Pancreas (tissue), 10 donors: ENCODE measurements at places on chromosomes 7 and 10.

DNA sequence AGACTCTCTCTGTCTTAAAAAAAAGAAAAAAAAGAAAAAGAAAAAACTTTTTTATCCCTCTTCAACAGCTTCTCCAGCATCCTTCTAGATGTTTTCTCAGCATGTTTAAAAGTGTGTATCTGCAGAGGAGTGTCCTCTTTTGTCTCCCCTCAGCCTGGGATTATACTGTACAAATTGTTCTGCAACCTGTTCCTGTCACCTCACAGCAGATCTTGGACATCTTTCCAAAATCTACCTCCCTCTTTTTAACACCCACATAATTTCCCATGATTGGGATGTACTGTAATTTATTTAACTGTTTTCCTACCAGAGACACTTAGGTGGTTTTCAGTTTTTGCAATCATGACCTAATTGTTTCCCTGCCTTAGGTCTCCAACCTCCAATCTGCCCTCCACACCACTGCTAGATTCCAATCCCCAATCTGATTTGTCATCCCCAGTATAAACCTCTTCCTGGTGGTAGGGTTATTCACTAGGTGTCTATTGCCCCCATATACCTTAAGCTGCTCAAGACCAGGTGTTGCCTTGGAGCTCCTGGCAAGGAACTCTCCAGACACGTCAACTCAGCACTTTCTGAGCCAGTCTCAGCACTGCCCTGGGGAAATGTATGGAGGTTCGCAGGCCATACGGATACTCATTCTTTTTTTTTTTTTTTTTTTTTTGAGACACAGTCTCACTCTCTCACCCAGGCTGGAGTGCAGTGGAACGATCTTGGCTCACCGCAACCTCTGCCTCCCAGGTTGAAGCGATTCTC, 17.6 kb upstream of the DDIT4 start:
- DNase-seq: no peak

DNA sequence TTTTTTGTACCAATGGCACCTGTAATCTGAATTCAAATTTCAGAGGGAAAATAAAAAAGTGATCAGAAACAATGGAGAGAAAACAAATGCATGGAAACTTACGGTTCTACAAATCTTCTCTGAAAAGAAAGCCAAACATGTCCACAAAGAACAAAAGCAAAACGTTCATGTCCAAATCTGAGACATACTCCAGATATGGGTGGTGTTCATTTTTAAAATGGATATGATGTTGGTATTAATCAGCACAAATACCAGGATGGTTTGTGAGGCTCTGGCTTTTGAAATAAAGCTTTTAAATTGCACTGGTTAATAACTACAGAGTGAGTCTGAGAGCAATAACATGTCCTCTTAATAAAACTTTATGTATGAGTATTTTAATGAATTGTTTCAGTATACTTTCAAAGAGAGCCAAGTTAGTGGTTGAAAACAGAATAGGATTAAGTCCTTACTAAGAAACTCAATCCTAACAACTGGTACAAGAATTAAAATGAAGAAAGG, 366.4 kb downstream of the INHBA start:
- no peak for DNase-seq

DNA sequence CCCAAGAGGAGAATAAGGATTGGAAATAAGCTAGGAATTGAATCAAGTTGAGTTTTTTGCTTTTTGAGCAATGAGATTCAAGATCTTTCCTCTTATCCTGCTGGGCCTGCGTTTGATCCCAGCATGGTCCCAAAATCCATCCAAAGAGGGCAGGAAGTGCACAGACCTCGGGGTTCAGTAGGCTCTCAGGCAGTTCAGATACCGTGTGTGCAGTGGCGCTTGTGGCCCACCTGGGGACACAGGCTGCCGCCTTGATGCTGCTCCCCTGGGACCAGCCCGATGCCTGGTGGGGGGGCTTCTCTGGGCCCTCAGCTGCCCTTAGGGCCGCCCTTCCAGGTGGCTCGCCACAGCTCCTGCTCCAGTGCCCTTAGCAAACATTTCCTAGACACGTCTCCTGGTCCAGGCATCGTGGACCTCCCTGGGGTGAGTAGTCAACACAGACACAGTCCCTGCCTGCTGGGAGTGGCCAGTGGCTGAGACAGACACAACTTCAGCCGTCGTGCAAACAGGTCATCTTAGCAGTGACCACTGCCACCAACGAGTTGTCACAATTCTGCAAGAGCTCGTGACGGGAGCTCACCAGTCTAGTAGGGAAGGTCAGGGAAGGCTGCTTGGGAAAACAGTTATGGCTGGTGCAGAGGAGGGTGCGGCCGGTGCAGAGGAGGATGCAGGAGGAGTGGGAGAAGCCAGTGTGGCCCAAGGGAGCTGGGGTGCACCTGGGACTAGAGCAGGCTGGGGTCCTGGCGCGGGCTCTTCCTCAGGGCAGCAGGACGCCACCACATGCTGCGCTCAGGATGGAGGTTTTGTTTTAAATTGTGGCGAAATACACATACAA, 21.7 kb upstream of the JAKMIP3 start:
- no peak for DNase-seq

- DNase-seq: no peak
Measured at GRCh38 chr10:1142596-1142995, 86.4 kb downstream of the WDR37 start.

- no peak for DNase-seq
Measured at GRCh38 chr7:73850781-73851207, 8.5 kb upstream of the METTL27 start.

DNA sequence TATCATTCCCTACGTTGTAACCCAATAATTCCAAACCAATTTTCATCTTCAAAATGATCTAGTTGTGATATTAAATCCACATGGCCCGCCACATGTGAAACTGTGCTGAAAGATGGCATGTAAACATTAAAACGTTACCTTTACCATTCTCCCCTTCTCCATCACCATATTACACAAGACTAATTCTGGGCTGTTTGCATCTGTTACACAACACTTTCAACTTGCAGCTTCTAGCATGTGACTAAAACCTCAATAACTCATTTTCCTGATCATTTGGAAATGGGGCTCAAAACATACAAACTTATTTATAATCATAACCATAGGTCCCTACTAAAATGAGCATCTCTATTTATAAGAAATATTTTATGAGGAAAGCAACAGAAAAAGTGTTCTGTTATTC, 4.7 kb downstream of the MTERF1 start:
- DNase-seq: no peak

GRCh38 chr10:13873196-13873595, 286.4 kb downstream of the PRPF18 start:
- no peak for DNase-seq

DNA sequence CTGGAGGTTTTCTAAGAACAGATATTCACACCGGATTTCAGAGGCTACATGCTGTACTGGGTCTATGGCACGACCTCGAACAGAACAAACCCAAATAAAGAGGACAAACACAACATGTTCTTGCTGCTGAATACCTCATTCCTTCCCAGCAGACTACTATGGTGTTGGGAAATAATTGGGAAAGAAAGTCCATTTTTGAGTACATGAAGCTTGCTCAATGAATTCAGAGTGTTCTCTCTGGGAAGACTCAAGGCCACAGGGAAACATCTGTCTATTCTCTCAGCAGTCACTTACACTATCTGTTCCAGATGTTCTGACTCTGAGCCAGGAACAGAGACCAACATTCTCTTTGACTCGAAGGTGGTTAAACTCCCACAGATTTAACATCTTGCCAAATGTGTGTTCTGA, 30.9 kb downstream of the LAMB1 start:
- peak; percentile 54 for DNase-seq

- DNase-seq: no peak
Measured at GRCh38 chr7:27587429-27587828, 75.3 kb downstream of the HIBADH start.

DNA sequence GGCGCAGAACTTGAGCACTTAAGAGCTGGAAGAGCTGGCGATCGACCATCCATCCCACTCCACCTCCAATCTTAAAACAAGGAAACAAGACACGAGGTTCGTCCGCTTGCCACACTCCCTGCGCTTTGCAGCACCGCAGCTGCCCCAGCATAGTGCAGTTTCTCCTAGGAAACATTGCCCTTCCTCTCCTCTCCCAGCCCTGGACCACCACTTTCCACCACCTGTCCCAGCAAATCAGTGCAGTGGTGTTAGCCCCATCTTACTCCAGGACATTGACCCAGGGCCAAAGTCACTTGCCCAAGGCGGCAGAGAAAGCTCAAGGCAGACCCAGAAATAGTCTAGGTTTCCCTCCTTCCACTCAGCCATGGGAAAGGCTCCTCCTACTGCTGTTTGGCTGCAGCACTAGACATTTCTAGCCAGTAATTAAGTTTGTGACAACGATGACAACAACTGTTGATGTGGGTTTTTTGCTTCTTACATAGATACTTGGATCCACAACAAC, 1.5 kb upstream of the PARD3 start:
- no peak for DNase-seq

DNA sequence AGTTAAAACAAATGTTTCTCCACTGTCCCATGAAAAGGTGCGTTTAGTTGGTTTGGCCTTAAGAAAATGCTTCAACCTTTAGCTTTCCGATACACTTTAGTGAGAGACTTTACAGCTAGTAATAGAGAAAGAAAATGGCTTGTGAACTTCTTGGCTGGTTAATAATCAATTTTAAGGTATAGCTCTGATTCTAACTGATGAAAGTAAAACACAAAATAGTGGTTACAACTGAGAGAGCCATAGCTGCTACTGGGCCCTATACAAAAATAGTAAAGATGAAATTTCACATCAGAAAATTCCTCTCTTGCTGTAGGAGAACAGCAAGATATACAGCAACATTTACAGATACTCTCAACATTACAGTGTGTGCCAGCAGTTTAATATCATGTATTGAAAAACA, 371.4 kb downstream of the PHTF2 start:
- DNase-seq: no peak

- no peak for DNase-seq
Measured at GRCh38 chr10:113555245-113555644, 2.4 kb downstream of the HABP2 start.

DNA sequence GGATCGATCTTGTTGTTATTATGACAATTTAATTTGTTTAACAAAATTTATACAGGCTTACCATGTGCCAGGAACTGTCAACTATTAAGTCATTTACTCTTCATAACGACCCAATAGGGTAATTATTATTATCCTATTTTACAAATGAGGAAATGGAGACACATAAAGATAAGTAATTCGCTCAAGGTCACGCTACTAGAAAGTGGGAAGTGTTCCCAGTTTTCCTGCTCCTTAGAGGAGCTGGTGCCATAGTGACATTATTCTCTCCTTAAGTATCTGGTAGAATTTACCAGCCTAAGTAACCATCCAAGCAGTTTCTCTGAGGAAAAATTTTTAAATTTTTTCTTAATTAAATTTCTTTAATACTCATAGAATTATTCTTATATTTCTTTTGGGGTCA, 360.9 kb upstream of the RNF32 start:
- no peak for DNase-seq

GRCh38 chr7:103718482-103719061, 270.9 kb downstream of the RELN start:
- no peak for DNase-seq

- no peak for DNase-seq
Measured at GRCh38 chr10:74755273-74755672, 71.1 kb upstream of the KAT6B start.

- DNase-seq: no peak
Measured at GRCh38 chr10:15365692-15366091, 5.4 kb downstream of the FAM171A1 start.

DNA sequence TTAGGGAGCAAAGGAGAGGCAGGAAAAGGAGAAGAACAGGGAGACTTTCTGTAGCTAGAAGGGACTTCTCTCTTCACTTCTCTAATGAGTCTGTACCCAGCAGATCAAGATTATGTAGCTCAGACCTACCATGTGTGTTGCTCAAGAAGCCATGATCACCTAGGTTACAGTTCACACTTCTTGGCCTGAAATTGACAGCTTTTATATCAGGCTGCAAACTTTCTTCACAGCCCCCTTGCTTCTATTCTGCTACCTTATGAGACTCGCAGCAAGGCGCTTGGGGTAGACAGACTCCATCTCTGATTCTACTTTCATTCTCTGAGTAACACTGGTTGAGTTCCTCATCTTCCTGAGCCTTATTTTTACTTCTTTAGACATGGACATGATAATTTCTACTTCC, 19.6 kb upstream of the GIMAP2 start:
- no peak for DNase-seq

- DNase-seq: peak; percentile 84
Measured at GRCh38 chr10:79149662-79150443, 81.1 kb downstream of the ZMIZ1 start.

GRCh38 chr7:129784783-129785684, 167.7 kb downstream of the UBE2H start:
- peak; percentile 42 for DNase-seq
